ENCODE measurements at places on chromosomes 7 and 10. TPM values are rescaled to one million over a fixed set of nuclear protein-coding genes. Genes with fewer than 3 reads are reported as not detected.

The CTAGE4 gene
- not detected for total RNA-seq

DNA sequence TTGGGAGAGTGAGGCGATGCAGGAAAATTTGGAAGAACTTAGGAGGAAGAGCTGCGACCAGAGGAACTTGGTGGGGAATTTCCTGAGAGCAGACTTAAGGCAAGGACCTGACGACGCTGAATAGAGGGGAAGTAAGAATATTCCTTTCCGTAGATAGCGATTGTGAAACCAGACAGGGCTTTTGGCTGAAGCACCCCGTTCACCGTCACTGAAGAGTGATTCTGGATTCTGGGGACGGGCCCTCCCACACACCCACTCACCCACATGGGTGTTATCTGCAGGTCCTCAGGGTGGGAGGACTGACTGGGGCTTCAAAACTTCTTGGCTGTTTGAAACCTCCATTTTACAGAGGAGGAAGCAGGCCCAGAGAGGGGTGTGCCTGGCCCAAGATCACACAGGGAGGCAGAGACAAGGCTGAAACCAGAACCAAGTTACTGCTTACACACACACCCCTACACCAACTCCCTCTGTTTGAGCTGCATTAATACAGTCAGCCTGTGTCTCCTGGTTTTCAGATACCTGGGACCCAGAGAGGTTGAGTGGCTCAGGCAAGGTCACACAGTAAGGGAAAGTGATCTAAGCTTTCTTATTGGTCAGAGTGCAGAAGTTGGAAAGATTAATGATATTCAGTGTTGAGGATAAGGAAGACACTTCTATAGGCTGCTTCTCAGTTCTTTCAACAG, 37.2 kb upstream of the CDH23 start:
- DNase-seq = no peak

- no peak for DNase-seq
These were observed 39.6 kb upstream of the CABCOCO1 start for GRCh38 chr10:61623161-61623560.

GRCh38 chr7:81173766-81174281, 255.0 kb upstream of the SEMA3C start:
- no peak for DNase-seq
